Activated CD8-positive, alpha-beta memory T cell treated with anti-CD3 and anti-CD28 coated beads, Interleukin-2, amount 50 U/mL, for 4 hours (primary cell): ENCODE measurements at places on chromosomes 7 and 10.
A peak's percentile ranks its signal among the peaks of the same experiment; 100 is the strongest.

DNA sequence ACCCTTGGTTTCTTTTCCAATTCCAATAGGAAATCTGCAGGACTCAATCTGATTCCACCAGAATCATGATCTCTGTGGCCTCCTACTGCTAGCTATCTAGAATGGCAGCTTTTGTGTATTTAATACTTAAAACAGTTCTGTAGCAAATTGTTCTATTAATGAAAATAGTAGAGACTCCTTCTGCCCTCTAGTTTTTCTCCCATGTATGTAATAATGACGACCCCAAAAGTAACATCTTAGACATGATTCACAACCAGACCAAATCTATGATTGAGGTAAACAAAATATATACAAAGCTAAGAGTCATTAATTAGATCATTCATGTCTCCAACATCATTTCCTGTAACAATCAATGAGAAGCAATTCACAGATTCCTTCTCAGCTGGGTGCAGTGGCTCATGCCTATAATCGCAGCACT, 259.1 kb upstream of the MKLN1 start:
- no peak for DNase-seq

DNA sequence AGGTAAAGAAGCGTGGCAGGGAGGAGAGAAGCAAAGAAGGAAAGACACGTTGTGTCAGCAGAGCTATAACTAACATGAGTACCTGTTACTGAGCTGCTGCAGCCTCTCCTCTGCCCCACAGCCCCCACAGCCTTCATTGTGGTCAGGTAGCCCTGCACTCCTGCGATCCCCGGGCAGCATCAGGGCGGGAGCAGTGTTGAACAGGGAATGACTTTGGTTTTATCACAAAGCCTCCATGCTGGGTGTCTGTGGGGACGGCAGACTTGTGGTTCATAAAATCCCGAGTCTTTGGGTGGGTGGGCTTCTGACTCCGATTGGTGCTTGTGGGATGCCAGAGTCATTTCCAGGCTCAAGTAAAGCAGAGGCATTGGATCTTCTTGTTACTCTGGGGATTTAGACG, 14.8 kb upstream of the PRKAG2 start:
- DNase-seq = no peak

- DNase-seq = no peak
Measured at GRCh38 chr7:1562597-1563051, 6.6 kb upstream of the TMEM184A start.

- no peak for DNase-seq
Measured at GRCh38 chr10:113232928-113233511, 283.0 kb downstream of the TCF7L2 start.

GRCh38 chr7:8338206-8338605, 76.2 kb upstream of the ICA1 start:
- no peak for DNase-seq

DNA sequence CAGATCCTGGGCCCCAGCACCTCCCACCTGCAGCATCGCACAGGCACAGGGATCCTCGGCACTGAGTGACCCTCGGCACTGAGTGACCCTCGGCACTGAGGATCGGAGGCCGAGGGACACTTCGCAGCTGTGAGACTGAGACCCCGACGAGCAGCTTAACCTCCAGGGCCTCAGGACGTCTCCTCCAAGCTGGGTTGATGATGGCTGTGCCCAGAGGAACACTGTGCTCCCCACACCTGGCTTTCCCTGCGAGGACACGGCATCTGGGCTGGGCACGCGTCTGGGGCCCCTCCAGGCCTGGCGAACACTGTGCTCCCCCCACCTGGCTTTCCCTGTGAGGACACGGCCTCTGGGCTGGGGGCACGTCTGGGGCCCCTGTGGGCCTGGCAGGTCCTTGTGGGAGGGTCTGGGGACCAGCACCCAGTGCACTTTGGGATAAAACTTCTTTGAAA, 158.3 kb upstream of the PPP2R2D start:
- DNase-seq = no peak

DNA sequence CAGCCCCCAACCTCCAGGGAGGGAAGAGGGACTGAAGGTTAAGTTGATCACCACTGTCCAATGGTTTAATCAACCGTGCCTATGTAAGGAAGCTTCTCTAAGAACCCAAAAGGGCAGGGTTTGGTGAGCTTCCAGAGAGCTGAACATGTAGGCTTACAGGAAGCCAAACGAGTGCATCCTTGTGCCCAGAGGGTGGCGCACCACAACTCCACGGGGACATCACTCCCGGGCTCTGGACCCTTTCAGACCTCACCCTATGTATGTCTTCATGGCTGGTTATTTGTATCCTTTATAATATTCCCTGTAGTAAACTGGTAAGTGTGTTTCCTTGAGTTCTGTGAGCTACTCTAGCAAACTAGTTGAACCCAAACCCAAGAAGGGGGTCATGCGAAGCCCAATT, 11.5 kb upstream of the NFKB2 start:
- DNase-seq = no peak

DNA sequence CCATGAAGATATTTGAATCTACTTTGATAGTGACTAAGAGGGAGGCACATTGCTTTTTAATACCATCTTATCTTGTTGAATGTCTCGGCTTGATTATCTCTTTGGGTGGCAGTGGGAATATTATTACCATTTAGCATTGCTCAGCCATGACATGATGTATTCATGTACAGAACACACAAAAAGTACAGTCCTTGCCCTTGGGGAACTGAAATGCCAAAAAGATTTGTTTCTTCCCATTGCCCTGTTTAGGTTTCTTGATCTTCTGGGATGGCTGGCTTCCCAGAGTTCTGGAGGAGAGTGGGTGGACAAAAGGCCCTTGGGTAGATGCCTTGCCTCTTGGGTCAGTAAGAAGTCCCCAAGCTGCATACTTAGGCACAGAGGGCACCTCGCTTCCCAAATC, 23.8 kb downstream of the SUFU start:
- DNase-seq = no peak

GRCh38 chr7:46979439-46979838, 602.5 kb downstream of the TNS3 start:
- DNase-seq = no peak

- DNase-seq = no peak
Measured at GRCh38 chr7:158050978-158051651, 536.5 kb downstream of the PTPRN2 start.

DNA sequence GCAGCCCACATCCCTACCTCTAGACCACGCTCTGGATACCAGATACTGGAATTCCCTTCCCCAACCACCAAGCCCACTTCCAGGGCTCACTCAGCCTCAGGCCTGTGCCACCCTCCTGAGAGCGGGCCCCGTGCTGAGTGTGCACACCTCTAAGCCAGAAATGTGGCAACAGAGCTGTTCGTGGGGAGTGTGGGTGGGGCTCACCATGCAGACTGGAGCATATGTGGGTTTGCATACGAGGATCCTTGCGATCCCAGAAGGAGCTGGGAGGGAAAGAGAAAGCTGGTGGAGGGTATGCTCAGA, 13.0 kb upstream of the LIMK1 start:
- DNase-seq = no peak

GRCh38 chr7:149624006-149624405, 126.4 kb upstream of the ZNF746 start:
- DNase-seq = peak; percentile 56

GRCh38 chr7:92464515-92464914, 13.2 kb downstream of the ERVW-1 start:
- DNase-seq = no peak

- DNase-seq = no peak
Measured at GRCh38 chr7:115249080-115249479, 327.2 kb downstream of the MDFIC start.

- DNase-seq = no peak
Measured at GRCh38 chr7:82559193-82559805, 115.7 kb upstream of the CACNA2D1 start.

GRCh38 chr7:37758501-37759045, 75.0 kb downstream of the GPR141 start:
- no peak for DNase-seq

DNA sequence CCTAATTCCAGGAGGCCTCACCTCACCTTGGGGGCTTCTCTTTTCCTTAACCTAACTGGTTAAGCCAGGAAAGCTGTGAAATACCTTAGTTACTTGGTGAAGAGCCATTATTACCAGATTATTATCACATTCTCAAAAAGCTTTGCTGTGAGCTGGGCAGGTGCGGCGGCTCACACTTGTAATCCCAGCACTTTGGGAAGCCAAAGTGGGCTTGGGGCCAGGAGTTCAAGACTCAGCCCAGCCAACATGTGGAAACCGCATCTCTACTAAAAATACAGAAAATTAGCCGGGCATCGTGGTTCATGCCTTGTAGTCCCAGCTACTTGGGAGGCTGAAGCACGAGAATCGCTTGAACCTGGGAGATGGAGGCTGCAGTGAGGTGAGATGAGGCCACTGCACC, 102.4 kb upstream of the KLF6 start:
- no peak for DNase-seq
